Stimulated activated CD4-positive, alpha-beta T cell treated with anti-CD3 and anti-CD28 coated beads, TNF-alpha, amount 100 ng/mL, for 24 hours (primary cell): ENCODE measurements at places on chromosomes 5 and 9.

DNA sequence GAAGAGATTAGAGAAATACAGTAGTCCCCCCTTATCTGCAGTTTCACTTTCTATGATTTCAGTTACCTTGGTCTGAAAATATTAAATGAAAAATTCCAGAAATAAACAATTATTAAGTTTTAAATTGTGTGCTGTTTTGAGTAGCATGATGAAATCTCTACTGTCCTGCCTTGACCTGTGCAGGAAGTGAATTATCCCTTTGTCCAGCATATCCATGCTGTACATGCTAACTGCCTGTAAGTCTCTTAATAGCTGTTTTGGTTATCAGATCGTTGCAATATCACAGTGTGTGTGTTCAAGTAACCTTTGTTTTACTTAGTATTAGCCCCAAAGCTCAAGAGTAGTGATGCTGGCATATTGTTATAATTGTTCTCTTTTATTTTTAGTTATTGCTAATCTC, 11.2 kb upstream of the JAK2 start:
- no peak for DNase-seq

- DNase-seq: no peak
These were observed 590.9 kb downstream of the CAAP1 start for GRCh38 chr9:26301659-26302058.

DNA sequence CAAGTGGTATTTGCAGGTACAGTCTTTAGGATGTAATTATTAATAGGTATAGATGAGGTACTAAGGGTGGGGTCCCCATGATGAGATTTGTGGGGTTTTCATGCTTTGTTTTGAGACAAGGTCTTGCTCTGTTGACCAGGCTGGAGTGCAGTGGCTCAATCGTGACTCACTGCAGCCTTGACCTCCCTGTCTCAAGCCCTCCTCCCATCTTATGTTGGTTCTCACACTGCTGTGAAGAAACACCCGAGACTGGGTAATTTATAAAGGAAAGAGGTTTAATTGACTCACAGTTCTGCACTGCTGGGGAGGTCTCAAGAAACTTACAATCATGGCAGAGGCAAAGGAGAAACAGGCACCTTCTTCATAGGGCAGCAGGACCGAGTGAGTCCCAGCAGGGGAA, 217.5 kb downstream of the CDK5RAP2 start:
- DNase-seq: no peak

- no peak for DNase-seq
These were observed 101.2 kb downstream of the PARP8 start for GRCh38 chr5:50767588-50767987.

- DNase-seq: no peak
These were observed 12.4 kb downstream of the RLN2 start for GRCh38 chr9:5292141-5292540.

GRCh38 chr9:33289936-33290246, 425 bp upstream of the NFX1 start:
- DNase-seq: no peak

- no peak for DNase-seq
These were observed 6.2 kb downstream of the BARHL1 start for GRCh38 chr9:132588501-132589147.

- DNase-seq: no peak
These were observed 50.3 kb upstream of the C5orf58 start for GRCh38 chr5:170182491-170182890.

- DNase-seq: no peak
These were observed at the start of gene MARCHF11 for GRCh38 chr5:16179511-16179935. TSS of gene MARCHF11 (minus strand) at chr5:16179791. CDS start at chr5:16179575, 216 bp downstream.

GRCh38 chr5:140566665-140567064, 2.0 kb downstream of the SLC35A4 start:
- DNase-seq: no peak

DNA sequence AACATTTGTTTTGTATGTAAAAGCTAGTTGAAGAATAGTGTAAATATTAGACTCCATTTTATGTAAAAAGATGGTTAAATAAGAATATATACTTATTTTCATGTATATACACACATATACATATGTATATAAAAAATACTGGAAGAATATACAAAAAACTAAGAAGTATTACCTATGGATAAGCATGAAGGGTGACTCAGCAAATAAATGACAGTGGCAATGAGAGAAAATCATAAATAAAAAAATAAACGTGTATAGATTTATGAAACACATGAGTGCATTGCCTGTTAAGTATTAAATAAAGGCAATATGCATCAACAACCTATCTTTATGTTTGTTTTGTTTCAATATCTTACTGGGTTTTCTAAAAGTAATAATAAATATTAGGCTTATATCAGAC, 435.3 kb downstream of the CYLC2 start:
- DNase-seq: no peak

DNA sequence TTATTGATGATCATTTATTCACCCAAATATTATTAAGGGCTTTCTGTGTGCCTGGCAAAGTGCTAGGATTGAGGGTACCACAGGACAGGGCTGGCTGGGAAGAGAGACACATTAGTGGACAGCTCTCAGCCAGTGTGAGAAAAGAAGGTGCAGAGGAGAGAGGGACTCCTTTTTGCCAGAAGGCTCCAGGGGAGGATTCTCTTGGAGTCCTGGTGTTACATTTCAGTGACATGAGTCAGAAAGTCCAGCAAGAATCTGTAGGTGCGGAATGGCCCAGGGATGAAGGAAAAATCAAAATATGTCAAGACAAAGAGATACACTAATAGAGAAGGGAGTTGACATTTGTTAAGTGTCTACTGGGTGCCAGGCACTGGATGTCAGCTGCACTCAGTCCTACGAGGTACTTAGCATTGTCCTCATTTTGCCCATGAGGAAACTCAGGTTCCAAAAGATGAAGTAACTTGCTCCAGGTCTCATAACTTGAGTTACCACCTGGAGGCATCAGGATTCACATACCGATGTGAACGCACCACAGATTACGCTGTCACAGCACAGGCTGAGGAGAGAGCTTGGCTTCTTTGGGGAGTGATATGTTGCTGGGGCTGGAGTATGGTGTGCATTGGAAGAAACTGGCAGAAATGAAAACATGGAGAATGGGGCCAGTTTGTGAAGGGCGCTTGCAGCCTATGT, 60.5 kb downstream of the RASGRF2 start:
- DNase-seq: no peak

- DNase-seq: no peak
These were observed 15.7 kb downstream of the TMEM8B start for GRCh38 chr9:35844628-35845270.

GRCh38 chr9:36862206-36863145, 171.6 kb downstream of the PAX5 start:
- DNase-seq: no peak

GRCh38 chr5:154390746-154391359, 54.9 kb upstream of the SAP30L start:
- DNase-seq: no peak

GRCh38 chr5:171863935-171864334, 78.3 kb downstream of the SMIM23 start:
- no peak for DNase-seq

GRCh38 chr9:107474124-107474523, 15.4 kb downstream of the KLF4 start:
- no peak for DNase-seq

- no peak for DNase-seq
These were observed 141.0 kb downstream of the SSBP2 start for GRCh38 chr5:81609810-81610375.

DNA sequence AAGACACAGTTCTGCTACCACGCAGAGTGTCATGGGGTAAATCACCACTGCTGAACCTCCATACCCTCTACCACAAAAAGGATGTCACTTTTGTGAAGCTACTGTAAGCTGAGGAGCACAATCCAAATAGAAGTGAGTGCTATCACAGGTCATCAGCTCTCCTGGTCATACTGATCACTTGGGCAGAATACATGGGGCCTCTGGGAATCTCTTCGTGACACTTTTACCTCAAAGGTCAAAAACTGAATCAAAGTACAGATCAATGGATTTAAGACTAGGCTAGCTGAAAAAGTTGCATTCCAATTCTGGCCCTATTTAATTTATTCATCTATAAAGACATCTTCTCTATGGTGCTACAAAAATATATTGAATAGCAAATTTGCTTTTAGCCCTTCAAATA, 115.5 kb downstream of the MPDZ start:
- no peak for DNase-seq

GRCh38 chr9:2615497-2615896, 6.1 kb upstream of the VLDLR start:
- no peak for DNase-seq
